ENCODE measurements at places on chromosomes 2 and 18.

GRCh38 chr2:191010887-191011885 is 2.8 kb downstream of the STAT1 start:
- DNase-seq = no peak

DNA sequence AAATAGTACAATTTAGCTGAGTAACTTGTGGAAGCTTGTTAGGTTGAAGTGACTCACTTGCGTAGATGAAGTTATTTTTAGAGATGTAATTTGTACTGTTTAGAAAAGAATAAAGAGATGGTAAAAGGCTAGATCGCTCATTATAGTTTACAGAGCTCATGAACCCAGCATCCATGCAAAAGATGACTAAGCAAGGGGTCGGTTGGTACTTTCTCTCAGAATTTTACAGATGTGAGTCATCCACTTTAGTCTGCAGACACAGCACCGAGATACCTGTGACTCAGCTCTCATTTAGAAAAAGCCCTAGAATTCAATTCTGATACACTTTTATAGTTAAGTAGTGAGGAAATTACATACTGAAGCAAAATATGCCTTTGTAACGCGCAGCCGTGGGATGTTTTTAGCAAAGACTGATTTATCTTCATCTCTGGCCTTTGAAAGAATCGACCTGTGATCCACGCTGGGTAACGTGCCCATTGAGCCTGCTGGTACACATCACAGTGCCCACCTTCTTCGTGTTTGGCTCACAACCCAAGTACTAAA is 116.5 kb upstream of the FOSL2 start:
- DNase-seq = peak; percentile 81

GRCh38 chr2:40592218-40592617 is 140.3 kb upstream of the SLC8A1 start:
- DNase-seq = no peak

DNA sequence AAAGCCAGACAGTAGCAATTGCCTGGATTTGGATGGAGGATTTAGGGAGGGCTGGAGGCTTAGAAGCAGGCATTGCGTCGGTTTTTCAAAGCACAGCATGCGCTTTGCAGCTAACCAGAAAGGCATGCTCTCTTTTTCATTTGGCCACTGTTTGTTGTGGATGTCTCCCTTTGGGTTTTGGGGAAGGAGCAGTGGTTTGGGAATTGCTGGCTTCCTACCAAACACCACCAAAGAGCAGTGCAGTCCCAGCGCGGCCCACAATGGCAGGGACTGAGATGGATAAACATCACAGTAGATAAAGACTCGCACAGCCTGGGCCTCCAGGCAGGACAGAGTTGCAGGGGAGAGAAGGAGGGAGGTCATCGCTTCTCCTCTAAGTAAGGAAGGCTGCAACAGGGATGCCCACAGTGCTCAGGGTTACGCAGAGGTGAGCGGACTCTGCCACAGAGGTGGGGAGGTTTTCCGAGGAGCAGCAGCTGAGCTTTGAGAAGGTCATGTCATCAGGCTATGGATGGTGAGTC is 148.5 kb downstream of the MYT1L start:
- DNase-seq = no peak

- peak; percentile 18 for DNase-seq
These were observed 179.4 kb downstream of the ALPK2 start for GRCh38 chr18:58449464-58449863.

GRCh38 chr18:33239298-33239697 is 201.2 kb downstream of the CCDC178 start:
- no peak for DNase-seq

DNA sequence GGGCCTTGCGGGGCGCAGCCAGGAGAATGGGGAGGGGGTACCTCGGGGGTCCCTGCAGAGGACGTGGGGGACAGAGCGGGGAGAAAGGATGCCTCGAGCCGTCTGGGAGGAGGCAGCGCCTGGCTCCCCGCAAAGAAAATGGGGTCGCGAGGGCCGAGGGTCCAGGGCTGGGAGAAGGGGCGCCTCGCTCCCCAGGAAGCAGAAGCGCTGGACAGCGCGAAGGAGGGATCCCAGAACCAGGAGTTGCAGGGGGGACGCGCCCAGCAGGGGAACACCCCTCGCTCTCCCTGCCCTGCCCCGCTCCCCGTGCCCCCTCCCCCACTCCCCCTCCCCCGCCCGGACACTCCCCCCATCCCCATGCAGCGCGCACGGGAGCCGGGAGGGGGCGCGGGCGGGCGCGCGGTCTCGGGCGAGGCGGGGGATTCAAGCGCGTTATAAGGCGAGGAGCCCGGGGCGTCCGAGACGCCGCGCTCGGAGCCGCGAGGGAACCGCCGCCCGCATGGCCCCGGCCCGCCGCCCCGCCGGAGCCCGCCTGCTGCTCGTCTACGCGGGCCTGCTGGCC is at the start of gene ERFE:
Gene ERFE, plus strand, starts transcription at position 462 of the 562 bp plus-strand sequence. Its CDS starts 38 bp downstream, at position 500.
- DNase-seq = peak; percentile 88

GRCh38 chr2:73998933-73999332 is 14.2 kb downstream of the TET3 start:
- no peak for DNase-seq

- DNase-seq = no peak
These were observed 56.9 kb upstream of the SCN7A start for GRCh38 chr2:166550923-166551322.
